ENCODE measurements at places on chromosomes 11 and 22.

GRCh38 chr22:49435596-49435995, 392.1 kb downstream of the BRD1 start:
- DNase-seq: no peak

GRCh38 chr22:27858626-27859025, 57.1 kb upstream of the MN1 start:
- DNase-seq: no peak

DNA sequence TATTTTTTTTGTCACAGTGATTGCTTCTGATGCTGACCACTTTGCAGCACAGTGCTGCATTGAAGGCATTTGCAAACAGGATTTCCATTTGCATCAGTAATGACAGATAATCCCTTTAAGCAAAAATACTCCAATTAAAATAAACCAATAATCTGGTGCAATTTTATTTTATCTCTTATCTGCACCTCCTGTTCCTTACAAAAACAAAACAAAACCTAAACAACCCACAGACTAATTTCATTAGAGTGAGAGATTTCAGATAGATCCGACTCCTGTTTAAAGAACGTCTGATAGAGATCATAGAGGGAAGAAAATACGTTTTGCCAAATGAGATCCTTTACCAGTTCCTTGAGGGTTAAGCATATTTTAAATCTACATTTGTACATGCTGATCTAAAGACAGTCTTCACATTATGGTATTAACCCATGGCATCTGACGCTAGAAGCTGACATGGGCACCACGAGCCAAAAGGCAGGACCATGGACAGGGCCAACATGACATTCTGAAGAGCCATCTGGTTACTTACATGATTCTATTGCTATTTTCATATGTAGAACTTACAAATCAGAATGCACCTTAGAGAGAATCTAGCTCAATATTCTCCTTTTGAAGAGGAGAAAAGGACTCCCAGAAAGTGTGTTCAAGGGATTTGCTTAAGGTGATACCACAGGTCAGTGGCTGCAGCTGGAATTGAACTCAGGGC, 286.2 kb upstream of the NARS2 start:
- no peak for DNase-seq

- no peak for DNase-seq
Measured at GRCh38 chr22:49547751-49548239, 279.9 kb downstream of the BRD1 start.

GRCh38 chr11:68666849-68667248, 17.5 kb upstream of the GAL start:
- DNase-seq: no peak

DNA sequence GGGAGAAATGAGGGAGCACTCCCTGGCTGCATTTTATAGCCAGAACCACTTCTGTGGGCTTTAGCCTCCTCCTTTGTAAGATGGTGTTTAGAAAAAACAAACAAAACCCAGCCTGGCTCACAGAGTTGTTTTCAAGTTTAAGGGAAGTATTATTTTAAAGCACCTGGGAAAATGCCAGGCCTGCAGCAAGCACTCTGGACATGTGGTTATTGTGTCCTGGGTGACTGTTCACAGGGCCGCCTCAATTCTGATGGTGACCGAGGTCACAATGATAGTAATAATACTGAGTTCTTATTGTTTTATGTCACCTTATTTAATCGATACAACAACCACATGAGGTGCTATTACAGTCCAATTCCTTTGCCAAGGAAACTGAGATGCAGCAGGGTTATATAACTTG, 20.7 kb upstream of the SLC22A12 start:
- no peak for DNase-seq

- DNase-seq: no peak
Measured at GRCh38 chr22:42277988-42278776, 7.7 kb upstream of the TCF20 start.

DNA sequence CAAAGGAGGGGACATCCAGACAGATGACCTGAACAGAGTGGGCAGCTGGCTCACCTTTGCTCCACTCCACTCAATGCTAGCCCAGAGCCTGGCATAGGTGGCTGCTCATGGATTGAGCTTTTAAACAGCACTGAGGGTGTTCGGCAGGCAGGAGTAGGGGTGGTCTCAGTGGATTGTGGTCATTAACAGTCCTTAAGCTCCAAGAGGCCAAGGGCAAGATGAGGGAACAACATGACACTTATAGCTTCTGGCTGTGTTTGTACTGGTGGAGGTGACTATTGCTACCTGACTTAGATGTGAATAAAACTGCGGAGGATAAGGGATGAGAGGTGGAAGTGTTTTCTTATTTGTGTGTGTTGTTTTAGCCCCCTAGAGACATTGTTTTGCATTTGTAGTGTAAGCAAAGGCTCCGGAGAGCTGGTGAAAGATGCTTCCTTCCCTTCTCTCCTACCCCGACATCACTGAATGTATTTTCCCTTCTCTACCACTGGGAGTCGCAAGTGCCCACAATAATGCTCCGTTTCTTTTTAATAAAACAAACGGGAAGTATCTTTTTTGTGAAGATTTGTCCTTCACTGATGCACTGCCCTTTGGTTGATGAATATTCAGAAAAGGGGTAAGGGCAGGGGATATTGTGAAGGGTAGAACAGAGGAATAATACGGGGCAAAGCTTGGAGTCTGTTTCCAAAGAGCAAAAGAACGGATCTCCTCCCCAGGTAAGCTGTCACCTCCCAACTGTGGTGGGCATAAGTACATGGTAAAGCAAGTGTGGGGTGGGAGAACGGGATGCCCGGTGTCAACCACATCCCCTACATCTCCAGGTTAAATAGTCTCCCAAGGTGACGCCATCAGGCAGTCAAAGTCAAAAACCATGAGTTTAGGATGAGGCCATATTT, 27.5 kb upstream of the MTNR1B start:
- DNase-seq: no peak

- no peak for DNase-seq
Measured at GRCh38 chr22:20254975-20255946, 12.9 kb downstream of the RTN4R start.

DNA sequence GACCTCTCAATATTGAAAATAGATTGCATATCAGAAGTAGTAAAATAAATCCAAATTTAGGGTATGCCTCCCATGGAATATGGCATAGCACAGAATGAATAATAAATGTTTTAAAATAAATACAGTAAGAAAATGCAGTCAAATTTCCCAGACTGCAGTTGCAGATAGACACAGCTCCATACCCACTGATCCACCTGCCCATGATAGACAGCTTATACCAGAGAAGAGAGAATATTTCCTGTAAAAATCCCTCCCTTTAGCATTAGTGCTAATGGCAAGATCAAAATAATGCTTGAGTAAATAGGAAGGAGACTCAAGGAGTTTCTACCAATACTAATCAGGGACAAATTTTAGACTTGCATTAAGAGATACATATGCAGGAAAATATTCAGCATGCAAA, 45.0 kb upstream of the CALCB start:
- no peak for DNase-seq

GRCh38 chr22:28443526-28443876, 236.1 kb downstream of the TTC28 start:
- DNase-seq: no peak

GRCh38 chr22:50473855-50474671, 772 bp downstream of the SBF1 start:
- peak; percentile 76 for DNase-seq

DNA sequence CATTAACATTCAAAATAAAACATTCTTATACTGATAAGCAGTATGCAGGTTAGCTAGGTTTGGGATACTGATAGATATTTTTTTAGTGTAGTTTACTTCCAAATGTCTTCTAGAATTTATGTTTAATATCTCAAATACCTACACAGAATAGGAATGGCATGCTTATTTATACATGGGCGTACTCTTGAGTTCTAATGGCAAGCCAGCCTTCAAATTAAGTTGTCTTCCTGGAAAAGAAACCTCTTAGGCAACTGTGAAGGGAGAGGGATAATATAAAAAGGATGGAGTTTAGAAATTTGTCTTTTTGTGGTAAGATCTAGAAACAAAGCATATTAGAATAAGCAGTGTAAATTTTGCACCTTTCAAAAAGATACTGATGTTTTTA, 65.4 kb downstream of the MTMR3 start:
- no peak for DNase-seq

DNA sequence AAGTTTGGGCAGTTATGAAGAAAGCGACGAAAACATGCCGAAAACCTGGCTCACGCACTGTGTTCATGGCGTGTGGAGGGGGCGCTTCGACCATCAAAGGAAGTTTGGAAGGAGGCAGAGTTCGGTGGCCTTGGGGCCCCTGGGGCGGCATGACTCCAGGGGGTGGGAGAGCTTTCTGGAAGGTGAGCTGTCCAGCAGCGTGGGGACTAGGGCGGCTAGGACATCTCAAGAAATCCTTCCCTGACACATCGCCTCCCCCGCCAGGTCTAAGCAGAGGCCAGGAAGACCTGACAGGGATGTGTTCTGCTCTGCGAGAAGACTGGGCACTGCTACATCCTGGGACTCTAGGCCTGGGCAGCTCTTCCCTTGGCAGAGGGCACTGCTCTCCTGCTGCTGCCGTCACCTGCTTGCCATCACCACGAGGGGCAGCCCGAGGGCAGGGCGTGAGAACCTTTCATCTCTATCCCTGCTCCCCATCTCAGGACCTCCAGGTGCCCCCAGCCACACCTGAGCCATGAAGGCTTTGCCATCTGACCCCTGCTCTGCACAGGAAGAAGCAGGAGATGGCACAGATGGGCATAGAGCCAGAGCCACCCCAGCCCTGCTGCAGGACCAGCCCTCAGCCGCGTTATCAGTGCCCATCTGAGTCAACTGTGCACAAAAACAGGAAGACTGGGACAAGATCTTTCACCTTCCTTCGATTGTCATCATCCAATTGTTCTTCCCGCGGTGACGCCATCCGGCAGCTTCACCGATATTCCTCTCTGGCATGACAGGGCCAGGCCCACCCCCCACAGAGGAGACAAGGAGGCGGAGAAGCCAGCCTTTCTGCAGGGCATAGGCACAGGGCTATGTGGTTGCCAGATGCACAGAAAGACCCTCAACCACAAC, 12.7 kb downstream of the LINC01488 start:
- DNase-seq: no peak
